NK-92 treated with Interleukin-12 subunit alpha and Interleukin-12 subunit beta, amount 100 ng/mL, for 24 hours (cell line): ENCODE measurements at places on chromosomes 7 and 10.

GRCh38 chr10:91771907-91772306 lies 26.3 kb upstream of the TNKS2 start:
- DNase-seq, result no peak

- no peak for DNase-seq
Measured at GRCh38 chr7:143485500-143485899, 7.8 kb downstream of the TAS2R41 start.

GRCh38 chr10:78437998-78438906 lies 404.6 kb downstream of the RPS24 start:
- no peak for DNase-seq

DNA sequence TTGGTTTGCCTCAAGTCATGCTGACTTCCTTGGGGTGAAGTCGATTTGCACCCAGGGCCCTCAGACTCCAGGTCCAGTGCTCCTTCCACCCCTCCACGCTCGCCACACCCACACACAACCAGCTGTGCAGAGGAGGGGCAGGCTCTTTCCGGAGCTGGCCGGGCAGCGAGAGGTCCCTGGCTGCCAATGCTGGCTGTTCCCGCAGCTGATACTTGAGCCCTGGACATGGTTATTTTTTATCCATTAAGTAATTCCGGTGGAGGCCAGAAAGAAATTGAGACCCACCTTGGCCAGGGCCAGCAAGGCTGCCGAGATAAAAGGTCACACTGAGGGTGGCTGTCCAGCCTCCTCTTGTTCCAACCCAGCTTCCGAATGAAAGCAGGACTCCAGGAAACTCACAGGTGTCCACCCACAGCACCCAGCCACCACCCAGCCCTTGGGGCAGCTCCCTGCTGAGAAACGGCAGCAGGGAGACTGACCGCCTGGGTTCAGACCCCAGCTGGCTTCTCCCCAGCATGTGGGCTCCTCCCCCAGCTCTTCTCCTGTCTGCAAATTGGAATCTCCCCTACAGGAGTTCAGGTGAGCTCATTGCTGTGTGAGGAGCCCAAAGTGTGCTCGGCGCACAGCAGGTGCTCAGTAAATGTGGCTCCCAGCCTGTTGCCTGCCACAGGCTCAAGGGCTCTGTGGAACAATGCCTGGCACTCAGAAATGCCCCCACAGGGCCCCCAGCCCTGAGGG lies 77.8 kb downstream of the PDGFA start:
- DNase-seq, result no peak

- no peak for DNase-seq
Measured at GRCh38 chr7:139618482-139619366, 95.2 kb downstream of the CLEC2L start.

GRCh38 chr10:103884681-103885139 lies 29.3 kb upstream of the SH3PXD2A start:
- no peak for DNase-seq

DNA sequence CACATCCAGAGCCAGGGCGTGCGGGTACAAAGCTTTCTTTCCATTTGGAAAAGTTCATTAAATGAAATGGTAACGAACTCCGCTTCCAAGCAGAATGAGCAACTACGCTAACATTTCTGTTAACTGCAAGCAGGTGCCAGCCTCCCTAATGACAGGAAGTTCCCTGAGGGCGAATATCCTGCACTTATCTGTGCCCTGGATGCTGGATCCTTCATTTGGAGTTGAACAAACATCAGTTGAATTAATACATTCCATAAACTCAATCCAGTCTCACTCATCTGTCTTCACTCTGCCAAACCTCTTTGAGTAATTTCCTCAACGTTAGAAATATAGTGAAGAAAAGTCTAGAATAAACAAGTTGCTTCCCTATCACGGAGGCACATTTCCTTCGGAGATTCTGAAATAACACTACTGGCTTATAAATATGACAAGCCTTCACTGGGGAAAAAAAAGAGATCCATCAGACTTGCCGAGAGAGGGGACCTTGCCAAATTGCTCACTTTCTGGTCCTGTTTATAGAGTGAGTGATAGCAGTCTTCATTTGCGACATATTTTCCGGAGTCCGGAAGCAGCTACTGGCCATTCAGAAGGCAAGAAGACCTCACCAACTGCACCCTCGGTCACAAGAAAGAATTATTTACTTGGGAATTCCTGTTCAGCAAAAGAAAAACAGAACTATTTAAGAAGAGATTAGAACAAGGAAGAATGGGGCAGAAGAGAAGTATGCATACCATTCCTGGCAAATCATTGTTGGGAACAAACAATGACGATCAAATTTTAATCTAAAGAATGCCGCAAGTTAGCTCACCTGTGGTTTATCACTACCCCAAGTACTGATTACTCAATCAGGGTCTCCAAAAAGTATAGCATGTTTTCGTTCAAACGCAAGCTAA lies 196.4 kb downstream of the FAM107B start:
- no peak for DNase-seq

GRCh38 chr10:16720812-16721211 lies 96.4 kb downstream of the RSU1 start:
- no peak for DNase-seq

DNA sequence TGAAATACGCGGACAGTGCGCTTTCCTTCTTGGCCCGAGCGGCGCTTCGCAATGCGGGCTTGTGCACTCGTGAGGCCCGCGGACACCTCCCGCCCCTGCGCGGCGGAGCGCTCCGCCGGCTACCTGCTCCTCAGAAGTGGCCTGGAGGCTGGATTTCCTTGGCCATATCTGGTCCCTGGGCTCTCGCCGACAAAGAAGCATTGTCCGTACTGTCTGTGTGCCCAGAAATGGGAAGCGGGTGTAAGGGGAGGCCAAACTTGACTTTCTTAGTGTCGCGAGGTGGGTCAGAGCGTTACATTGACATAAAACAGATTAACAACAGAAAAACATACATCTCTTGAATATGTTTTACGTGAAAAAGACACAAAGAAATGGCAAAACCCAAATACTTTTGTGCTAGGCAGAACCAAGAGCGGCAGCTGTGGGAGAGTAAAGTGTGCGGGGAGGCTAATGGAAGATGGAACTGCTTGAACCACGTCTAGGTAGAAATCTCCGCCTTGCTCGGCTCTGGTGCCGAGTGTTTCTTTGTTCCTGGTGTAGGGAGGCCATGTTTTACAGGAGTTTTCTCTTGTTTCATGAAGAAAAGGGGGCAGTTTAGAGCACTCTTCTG lies 1.4 kb downstream of the LANCL2 start:
- no peak for DNase-seq

- DNase-seq, result no peak
Measured at GRCh38 chr10:5560817-5561703, 36.3 kb downstream of the CALML3 start.

DNA sequence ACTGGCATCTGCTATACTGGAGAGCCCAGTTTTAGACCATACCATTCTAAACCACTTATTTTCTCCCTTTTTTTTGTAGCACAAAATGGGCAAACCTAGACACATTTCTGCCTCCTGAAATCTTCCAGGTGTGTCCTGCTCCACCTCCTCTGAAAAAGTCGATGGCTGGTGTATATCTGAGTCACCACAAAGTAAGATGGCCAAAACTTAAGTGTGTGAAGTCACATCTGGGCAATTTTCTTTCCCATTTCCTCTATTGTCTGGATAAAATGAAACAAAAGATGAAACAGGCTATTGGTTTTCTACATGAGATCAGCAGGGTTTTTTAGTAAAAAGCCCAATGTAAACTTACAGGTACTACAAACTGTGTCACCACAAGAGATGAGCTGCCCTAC lies 65.5 kb downstream of the OSBPL3 start:
- DNase-seq, result no peak

DNA sequence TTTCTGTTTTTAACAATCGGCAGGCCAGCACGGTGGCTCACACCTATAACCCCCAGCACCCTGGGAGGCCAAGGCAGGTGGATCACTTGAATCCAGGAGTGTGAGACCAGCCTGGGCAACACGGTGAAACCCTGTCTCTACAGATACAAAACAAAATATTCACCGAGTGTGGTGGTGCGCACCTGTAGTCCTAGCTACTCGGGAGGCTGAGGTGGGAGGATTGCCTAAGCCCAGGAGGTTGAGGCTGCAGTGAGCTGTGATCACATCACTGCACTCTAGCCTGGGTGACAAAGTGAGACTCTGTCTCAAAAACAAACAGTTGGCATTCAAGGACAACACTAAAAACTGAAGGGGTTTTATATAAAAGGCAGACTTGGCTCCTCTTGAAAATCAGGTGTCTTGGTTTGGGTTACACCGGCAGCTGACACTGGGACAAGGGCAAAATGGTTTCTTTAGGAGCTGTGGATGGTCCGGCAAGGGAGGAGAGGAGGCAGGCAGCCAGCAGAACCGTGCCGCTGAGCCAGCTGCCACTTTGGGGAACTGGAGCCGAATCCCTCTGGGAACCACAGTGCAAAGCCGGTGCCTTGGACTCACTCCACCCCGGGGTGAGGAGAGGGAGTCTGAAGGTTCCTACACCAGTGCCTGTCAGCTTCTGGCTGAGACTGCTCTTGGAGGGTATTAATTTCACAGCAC lies 52.6 kb downstream of the CHST3 start:
- DNase-seq, result no peak

DNA sequence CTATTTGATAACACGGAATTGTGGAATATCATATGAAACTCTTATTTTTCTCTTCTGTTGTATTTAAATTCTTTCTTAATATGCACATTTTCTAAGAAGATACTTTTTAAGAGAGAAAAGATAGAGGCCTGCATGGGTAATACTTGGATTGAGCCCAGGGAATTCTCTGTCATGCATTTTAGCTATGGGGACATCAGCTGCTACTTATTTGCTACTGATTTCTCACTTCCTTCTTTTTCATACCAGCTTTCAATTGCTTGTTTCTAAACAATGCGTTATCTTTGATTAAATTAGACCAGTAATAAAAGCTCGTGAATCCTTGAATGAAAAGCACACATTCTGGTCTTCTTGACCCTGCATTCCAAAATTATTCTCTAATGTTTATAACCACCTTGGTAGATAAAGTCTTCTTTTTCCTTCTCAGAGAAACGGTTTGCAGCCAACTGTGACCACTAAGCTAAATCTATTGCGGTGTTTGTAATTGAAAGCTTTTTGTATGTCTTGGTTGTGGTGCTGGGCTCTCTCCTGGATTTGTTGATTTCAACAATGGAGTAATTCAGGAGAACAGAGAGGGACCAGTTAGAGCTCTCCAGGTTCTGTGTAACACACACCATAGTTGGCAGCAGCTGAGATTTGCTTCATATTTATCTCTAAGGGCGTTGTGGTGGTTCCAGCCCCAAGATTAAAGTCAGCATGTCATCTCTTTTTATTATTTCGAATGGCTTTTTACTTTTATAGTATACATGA lies 139.3 kb downstream of the PPP1R9A start:
- DNase-seq, result no peak

DNA sequence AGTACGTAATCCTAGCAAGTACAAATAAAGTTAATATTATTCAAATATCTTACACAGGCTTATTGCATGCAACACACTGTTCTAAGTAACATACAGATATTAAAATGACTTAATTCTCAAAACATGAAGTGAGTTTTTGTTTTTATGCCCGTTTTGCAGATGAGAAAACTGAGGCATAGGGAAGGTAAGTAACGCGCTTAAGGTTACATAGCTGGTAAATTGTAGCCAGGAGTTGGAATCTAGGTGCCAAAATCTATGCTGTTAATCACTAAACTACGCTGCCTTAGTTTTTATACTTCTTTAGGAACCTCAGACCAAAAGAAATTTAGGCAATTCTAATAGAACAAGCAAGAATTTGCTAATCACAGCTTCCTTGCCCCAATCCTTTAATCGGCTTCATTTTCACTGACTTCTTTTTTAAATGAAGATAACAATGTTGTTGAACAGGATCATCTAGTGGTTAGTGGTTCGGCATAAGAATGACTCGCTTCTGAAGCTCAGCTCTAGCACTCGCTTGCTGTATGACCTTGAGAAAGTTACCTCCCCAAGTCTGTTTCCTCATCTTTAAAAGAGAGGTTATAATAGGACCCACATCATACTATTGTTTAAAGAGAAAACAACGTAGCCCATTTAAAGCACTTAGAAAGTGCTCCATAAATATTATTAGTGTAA lies 1.0 kb upstream of the LRRTM3 start:
- DNase-seq, result no peak
